ENCODE measurements at places on chromosomes 2 and 18.

- no peak for DNase-seq
Measured at GRCh38 chr2:9126540-9126939, 80.1 kb upstream of the ASAP2 start.

- no peak for DNase-seq
Measured at GRCh38 chr2:31141443-31142085, 3.3 kb upstream of the GALNT14 start.

- DNase-seq, result no peak
Measured at GRCh38 chr2:186328838-186329237, 157.2 kb upstream of the ZC3H15 start.

GRCh38 chr2:26157580-26157979 lies 15.3 kb upstream of the GAREM2 start:
- DNase-seq, result no peak

DNA sequence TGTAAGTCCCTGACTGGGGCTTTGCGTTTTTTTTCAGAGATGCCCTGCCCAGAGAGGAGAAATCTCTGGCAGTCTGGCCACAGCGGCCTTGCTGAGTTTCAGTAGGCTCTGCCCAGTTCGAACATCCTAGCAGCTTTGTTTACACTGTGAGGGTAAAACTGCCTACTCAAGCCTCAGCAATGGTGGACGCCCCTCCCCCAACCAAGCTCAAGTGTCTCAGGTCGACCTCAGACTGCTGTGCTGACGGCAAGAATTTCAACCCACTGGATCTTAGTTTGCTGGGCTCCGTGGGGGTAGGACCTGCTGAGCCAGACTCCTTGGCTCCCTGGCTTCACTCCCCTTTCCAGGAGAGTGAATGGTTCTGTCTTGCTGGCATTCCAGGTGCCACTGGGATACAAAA lies 31.7 kb downstream of the L3MBTL4 start:
- DNase-seq, result peak; percentile 69

DNA sequence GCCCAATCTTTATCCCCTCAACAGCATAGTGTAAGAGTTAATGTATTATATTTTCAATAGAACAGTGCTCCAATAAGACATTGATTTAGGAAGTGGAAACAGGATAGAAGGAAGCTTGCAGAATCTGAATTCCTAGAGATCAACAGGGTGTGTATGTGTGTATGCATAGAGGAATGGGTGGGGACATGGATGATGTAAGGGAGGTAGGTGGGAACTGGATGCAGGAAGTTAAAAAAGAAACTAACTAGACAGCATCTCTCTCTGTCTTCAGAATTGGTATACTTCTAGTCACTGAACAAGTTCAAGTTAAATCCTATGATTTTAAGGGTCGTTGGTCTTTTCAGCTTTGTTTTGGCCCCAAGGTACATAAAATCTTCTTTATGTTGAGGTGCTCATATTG lies 196.6 kb downstream of the PMAIP1 start:
- no peak for DNase-seq

DNA sequence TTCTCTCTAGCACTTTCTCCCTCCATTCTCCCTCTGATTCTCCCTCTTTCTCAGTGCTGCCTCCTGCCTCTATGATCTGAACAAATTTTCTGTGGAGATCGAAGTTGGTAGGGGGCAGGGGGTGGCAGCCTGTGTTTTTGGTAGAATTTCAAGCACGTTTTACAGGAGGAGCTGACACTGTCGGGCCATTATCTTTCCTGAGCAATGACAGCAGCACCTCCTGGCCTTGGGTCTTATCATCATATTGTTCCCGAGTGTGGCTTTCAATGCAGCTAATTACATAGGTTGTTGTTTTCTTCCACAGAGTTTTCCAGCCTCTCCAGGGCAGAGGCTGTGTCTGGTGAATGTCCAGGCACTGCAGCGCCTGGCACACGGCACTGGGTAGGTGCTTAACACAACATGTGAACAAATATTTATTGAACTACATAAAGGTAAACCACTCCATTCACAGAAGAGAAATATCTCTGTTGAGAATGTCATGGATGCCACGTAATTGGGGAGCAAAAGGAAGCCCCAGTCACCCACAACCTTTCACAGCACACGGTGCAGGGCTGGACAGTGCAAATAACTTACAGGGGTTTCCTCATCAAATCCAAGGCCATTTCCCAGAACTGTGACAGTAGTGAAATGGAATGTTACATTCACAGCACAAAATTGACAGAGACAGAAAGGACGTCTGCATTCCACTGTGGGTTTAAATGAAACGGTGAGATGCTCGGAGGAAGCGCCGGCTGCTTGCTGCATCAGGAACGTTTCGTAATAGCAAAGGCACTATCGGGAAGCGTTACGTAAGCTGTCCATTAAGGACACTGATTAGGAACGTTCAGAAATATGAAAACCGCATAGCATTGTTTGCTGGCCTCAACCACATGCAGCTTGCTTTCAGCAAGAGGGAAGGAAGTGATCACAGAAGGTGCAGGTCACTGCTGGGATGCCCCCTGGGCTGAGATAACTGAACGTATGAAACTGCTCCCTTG lies 6.5 kb upstream of the KCNG2 start:
- no peak for DNase-seq

DNA sequence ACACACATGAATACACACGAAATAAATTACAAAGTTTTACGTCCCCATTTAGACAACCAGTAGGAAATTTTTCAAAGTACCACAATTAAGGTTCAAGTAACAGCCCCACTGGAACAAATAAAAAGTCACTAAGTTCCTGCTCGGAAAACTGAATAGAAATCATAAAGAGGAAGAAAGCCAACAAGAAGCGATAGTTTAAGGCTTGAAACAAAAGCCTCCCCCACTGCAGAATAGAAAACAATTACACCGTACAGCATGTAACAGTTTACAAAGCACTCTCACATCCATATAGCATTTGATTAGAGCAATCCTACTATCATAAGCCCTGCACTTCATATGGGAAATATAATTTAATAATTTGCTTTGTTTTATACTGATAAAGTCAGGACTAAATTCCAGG lies 15.5 kb downstream of the KLF7 start:
- DNase-seq, result no peak

DNA sequence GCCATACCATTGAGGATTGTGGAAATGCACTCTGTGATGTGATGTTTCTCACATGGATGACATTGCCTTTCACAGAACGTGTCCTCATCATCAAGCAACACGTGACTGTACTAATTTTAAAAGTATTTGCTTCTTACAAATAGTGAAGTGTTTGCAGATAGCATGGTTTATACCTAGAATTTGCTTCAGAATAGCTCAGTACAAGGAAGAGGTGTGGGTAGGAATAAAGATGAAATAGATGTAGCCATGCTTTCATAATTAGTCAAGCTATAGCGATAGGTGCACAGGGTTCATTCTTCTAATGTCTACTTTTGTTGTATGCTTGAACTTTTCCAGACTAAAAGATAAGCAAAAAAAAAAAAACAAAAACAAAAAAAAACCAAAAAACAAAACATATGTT lies 27.5 kb downstream of the MAP4K4 start:
- no peak for DNase-seq

DNA sequence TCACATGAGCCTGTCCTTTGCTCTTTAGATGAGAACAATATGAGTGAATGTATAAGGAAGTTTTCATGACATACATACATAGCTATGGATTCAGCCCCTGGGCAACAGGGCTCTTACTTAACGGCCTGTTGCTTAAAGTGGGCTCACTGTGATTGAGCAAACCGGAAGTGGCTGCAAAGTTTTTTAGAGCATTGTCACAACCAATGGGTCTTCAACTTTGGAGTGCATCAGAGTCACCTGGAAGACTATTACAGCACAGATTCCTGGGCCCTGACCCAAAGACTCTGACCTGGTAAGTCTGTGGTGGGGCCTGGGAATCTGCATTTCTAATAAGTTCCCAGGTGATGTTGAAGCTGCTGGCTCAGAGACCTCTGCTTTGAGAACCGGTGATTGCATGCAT lies 106.3 kb upstream of the SEC11C start:
- DNase-seq, result peak; percentile 80

DNA sequence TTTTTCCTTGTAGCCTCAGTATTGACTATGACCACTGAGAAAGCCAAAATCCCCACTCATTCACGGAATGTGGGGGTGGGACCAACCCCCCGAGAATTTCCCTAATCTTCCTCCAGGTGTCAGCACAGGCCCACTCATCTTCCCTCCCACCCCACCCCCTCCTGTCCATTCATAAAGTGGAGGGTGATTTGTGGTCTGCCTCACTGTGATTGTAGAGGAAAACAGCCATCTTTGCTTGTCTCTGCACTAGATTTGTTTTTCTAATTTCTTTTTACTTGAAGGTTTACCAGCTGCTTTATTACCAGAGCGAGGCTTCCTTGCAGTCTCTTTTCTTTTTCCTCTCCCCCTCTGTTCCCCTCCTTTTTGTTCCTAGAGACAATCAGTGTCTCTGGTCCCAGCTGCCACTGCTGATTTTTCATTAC lies 171.8 kb downstream of the ICOS start:
- peak; percentile 72 for DNase-seq

- no peak for DNase-seq
Measured at GRCh38 chr2:143068509-143068908, 60.7 kb upstream of the ARHGAP15 start.

DNA sequence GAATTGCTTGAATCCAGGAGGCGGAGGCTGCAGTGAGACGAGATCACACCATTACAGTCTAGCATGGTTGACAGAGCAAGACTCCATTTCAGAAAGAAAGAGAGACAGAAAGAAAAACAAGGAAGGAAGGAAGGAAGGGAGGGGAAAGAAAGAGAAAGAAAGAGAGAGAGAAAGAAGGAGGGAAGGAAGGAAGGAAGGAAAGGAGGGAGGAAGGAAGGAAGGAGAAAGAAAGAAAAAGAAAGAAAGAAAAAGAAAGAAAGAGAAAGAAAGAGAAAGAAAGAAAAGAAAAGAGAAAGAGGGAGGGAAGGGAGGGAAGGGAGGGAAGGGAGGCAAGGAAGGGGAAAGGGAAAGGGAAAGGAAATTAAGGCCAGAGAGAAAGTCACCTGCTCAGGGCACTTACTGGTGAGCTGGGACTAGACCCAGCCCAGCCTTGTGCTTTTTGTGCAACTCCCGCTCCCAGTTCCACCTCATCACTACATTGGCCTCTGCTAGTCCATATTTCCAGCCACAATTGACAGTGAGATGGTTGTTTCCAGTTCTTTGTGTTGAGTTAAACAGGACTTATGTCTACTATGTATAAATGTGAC lies 35.7 kb downstream of the MOGAT1 start:
- no peak for DNase-seq

GRCh38 chr18:27711382-27711781 lies 465.5 kb downstream of the CDH2 start:
- no peak for DNase-seq

DNA sequence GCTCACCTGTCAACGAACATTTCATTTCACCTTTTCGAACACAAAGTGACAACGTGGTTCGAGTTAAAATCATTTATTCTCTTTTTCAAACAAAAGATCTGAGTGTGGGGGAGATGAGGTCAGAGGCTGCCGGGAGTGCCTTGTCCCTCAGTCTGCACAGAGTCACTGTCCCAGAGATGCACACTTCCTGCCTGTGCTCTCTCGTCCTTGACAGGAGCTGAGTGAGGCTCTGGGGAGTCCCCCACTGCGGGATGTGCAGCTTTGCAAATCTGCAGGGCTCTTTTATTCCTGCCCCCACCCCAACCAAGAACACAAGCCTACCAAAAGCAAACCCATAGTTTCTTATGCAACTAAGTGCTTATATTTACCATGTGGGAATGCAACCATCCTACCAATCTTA lies 497.8 kb downstream of the EIPR1 start:
- DNase-seq, result no peak

DNA sequence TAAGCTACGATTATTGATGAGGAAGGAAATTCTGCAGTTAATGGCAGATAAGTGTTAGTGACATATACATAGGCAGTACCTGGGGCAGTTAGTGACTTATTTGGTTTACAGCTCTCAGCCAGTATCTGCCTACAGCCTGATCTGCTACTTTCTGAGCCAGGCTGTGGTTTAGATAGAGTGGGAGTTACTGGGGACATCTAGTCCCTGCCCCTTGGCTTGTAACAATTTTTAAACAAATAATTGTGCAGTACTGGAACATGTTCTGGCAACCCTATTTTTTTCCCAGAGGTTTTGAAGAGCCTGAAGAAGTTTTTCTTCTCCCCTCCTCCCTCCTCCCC lies 2.3 kb downstream of the KIF5C start:
- no peak for DNase-seq

GRCh38 chr2:86433137-86433536 lies 8.0 kb upstream of the KDM3A start:
- no peak for DNase-seq

- no peak for DNase-seq
Measured at GRCh38 chr2:212979046-212979612, 172.3 kb downstream of the IKZF2 start.

- no peak for DNase-seq
Measured at GRCh38 chr2:217182926-217183325, 323.1 kb upstream of the TNP1 start.

- no peak for DNase-seq
Measured at GRCh38 chr18:25016666-25017065, 335.3 kb downstream of the ZNF521 start.

- DNase-seq, result no peak
Measured at GRCh38 chr2:26892133-26892532, 44.2 kb downstream of the DPYSL5 start.

GRCh38 chr18:24209558-24209957 lies 70.7 kb downstream of the CABYR start:
- no peak for DNase-seq

GRCh38 chr2:15367205-15367604 lies 193.9 kb downstream of the NBAS start:
- no peak for DNase-seq

DNA sequence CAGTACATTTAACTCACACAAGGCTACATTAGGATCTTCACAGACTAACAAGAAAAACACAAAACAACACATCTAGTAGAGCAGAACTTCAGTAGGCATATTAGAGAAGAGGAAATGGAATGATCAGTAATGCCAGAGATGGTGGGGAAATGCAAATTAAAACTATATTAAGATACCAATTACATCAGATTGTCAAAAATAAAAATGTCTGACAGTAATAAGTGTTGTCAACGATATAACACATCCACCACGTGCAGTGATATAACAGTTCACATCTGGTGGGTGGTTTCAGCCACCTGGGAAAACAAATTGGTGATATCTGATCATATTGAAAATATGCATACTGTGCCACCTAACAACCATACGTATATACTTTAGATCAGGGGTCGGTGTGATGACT lies 59.9 kb downstream of the GALNT1 start:
- DNase-seq, result no peak

DNA sequence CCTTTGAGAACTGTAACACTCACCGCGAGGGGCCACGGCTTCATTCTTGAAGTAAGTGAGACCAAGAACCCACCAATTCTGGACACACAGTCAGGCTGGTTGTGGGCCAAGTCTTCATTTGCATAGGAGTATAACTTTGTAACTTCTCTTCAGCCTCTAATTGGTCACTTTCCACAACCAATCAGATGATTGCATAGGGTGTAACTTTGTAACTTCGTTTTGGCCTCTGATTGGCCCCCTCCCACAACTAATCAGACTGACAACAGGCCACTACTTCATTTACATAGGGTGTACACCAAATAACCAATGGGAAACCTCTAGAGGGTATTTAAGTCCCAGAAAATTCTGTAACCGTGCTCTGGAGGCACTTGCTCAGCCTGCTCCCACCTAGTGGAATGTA lies 77.5 kb upstream of the TCF4 start:
- DNase-seq, result no peak

All from mesendoderm (in vitro differentiated cells).